ENCODE measurements at places on chromosomes 1 and 21. TPM values are rescaled to one million over a fixed set of nuclear protein-coding genes. Genes with fewer than 3 reads are reported as not detected.

DNA sequence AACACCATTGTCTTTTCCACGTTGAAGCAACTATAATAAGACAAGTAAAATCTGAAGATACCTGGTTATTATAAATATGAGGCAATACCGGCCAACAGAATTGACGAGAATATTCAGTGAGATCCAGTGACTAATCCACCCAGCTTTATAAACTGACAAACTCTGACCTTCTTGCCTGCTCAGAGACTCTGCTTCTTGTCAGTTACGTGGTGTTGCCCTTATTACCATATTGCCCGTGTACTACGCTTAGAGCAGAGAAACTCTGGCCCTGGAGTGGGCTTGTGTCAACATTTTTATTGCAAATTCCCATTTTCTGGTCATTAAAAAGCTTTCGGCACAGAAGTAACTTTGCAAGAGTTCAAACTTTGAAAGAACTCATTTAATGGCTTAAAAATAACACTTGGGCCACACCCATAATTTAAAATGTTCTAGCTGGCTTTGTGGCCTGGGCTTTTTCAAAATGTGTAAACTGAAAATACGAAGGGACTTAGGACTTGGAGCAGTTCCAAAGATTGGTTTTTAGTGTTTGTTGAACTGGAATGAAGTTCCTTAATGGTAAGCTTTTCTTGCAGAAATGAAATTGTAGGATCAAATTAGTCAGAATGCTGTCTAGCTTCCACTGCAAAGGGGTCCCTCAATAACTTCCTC is 266.2 kb downstream of the LMO4 start:
- DNase-seq: no peak

DNA sequence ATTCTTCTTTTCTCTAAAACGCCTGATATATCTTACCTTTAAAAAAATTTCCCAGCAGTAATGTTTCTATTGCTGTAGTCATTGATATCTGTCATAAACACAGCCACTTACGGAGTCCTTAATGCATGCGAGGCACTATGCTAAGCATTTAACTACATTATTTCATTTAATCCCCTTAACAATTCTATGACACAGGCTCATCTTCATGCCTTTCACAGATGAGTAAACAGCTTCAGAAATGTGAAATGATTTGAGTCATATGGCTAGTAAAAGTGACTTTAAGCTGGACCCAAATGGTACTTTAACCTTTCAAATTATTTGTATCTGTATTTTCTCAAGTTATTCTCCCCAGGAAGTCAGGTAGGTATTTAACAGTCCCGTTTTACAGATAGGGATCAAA is 125.1 kb upstream of the FGGY start:
- DNase-seq: no peak

GRCh38 chr1:53715478-53715877 is 23.5 kb downstream of the GLIS1 start:
- DNase-seq: no peak

GRCh38 chr1:16717336-16718098 is 22.8 kb upstream of the RNU1-4 start:
- no peak for DNase-seq

GRCh38 chr1:93667642-93668041 is 14.0 kb downstream of the BCAR3 start:
- DNase-seq: no peak

DNA sequence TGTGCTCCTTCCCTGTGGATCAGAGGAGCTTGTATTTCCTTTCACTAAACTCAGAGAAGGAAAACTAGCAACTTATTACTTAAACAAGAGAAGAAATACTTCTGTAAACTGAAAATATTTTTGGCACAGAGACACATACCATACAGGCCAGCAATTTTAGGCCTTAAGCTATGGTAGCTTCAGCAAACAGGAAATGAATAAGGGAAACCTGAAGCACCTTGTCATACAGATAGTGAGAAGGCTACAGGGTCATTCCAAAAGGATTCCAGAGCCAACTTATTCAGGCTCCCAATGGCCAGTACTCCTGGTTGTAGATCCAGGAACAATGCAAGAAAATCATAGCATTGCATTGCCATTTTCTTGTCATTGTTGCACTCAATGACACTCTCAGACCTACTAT is 9.1 kb upstream of the KYAT3 start:
- no peak for DNase-seq

DNA sequence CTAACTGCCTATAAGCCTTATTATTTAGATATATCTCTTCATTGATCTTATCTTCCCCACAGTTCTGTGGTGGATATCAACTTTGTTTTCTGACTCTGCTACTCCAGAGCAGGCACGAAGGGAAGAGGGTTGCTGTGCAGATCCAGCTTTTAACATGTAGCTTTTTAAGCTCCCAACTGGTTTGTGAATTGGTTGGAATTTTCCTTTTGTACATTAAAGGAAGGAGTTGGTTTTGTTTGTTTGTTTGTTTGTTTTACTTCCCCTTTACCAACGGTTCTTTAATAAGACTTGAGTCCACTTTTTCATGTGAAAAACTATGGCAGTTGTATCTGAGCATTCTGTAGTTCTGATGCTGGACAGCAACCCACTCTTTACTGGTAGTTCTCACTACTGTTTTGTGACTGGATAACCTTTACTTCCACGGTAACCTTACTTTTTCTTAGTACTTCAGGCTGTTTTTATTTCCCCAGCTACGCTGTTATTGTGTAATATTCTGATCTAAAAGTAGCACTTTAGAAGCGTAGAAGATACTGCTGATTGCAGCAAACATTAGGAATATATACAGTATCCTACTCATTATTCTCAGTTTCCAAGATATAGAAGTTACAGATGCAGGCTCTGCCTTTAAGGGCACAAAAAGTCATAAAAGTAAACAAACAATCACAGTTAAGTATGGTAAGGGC is 1.6 kb downstream of the GNPAT start:
- no peak for DNase-seq

DNA sequence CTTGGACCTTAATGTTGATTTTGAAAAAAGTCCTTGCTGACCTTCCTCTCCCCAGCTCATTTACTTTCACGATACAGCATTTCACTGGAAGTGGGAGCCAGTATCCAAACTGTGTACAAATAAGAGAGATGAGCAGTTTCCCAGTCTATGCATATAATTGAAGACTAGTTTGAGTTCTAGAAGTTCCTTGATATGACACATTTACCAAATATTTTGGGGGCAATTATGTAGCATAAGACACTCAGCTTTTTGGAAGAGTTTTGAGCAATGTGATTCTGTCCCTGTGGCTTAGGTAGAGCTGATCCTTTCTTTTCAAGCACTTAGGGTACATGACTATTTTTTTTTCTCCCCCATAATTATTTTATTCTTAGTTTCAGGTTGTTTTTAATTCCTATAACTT is 26.4 kb downstream of the GIPC2 start:
- DNase-seq: no peak

TDRD10 gene
- not detected for polyA plus RNA-seq
